ENCODE measurements at places on chromosomes 1 and 21.

- no peak for DNase-seq
Observed at GRCh38 chr1:27416387-27417111, 24.1 kb downstream of the GPR3 start.

DNA sequence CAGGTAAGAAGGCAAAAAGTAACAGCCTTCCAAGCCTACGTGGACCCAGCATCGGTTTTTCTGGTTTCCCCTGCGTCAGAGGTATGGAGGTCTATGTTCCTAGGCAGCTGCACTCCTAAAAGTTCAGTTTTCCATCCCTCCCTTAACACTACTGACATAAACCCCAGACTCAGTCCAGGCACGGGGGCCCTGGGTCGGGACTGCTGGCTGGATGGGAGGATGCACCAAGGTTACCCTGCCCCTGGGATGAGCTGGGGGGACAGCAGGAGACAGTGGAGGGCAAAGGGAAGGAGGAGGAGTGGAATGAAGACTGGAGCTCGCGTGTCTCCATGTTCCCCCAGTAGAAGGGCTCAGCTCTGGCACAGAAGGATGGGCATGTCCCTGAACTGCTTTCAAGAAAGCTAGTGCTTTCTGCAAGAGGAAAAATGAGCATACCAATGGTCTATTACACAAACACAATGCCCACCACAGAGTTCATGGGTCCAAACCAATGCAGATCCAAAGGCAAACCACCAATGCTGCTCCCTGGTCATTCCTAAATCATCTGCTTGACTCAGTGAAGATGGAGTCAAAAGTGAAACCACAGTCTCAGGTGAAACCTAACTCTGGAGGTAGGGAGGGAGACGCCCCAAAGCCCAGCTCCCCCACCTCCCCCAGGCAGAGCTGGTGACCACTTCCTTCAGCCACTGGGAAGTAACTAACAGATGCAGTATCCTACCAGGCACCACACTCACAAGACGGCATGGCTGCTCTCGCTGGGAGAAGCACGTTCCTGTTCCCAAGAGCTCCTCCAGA lies 54.9 kb downstream of the CD46 start:
- peak; percentile 76 for DNase-seq

DNA sequence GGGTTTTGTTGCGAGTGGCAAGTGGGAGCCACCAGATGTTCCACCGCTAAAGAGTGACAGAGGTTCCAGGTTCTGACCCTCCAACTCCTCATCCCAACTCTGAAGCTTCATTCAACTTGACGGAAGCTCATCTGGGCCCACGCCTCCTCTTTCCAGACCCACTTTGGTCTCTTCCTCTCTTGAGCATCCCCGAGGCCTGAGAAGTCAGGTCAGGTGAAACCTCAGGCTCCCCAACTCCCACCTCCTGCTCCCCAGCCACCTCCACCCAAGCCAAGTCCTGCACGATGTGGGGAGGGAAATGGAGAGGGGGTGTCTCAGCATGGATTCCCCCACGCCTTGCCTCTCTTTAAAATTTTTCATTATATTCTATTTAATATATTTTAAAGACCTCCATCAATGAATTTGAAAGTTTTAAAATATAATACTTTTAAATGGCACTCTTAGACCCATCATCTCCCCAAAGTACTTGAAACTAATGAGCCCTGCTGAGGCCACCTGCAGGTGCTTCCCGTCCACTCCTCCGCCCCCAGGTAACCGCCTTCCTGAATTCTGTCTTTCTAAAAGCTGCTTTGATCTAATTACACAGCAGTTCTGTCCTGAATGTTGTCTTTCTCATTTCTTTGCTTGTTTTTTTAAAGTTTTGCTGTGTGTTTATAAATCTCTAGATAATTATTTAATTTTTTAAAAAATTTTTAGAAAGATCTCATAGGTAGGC lies 238.1 kb downstream of the KAZN start:
- DNase-seq, result no peak

GRCh38 chr1:1613509-1614082 lies 1.7 kb upstream of the MIB2 start:
- DNase-seq, result no peak

GRCh38 chr1:245483247-245483646 lies 328.5 kb downstream of the KIF26B start:
- no peak for DNase-seq

- DNase-seq, result no peak
Observed at GRCh38 chr1:1250786-1251284, 4.3 kb upstream of the C1QTNF12 start.

All from osteocyte (in vitro differentiated cells).